Upper lobe of left lung (tissue), 6 donors: ENCODE measurements at places on chromosomes 16 and 17.

GRCh38 chr17:28065706-28066105, 23.2 kb downstream of the NLK start:
- no peak overlapping the region for H3K4me3 ChIP-seq
- H3K4me1 ChIP-seq = peaks cover 14% of the 10 kb centered on the region
- no peak for DNase-seq
- H3K27ac ChIP-seq = peak overlapping the region; percentile 65
- H3K36me3 ChIP-seq = no peaks in the 10 kb centered on the region

- no peak overlapping the region for H3K27ac ChIP-seq
- H3K4me3 ChIP-seq = no peak overlapping the region
- no peaks in the 10 kb centered on the region for H3K36me3 ChIP-seq
- H3K4me1 ChIP-seq = peaks cover 3% of the 10 kb centered on the region
Observed at GRCh38 chr17:39820541-39820940, 43.6 kb downstream of the IKZF3 start.

GRCh38 chr16:12310286-12310685, 333.8 kb downstream of the SNX29 start:
- no peaks in the 10 kb centered on the region for H3K36me3 ChIP-seq
- H3K4me1 ChIP-seq = no peaks in the 10 kb centered on the region
- no peak overlapping the region for H3K27ac ChIP-seq
- H3K27me3 ChIP-seq = no peaks in the 10 kb centered on the region
- H3K4me3 ChIP-seq = no peak overlapping the region

DNA sequence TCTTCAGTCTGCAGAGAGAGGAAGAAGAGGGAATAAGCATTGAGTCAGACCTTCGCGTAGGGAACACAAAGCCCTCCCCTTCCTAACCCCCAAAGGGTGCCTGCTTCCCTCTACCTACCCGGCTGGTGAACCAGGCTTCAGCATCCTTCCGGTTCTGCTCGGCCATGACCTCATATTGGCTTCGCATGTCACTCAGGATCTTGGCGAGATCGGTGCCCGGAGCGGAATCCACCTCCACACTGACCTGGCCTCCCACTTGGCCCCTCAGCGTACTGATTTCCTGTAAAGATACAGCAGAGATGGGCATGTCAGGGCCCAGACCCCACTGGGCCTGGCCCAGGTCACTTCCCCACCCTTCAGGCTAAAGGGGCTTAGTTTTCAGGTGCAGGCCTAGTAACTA, 3.8 kb downstream of the KRT19 start:
- H3K4me1 ChIP-seq = peaks cover 16% of the 10 kb centered on the region
- H3K36me3 ChIP-seq = no peaks in the 10 kb centered on the region
- peak overlapping the region; percentile 6 for H3K27ac ChIP-seq
- no peak overlapping the region for H3K4me3 ChIP-seq
- DNase-seq = no peak

GRCh38 chr16:86037999-86038925, 139.3 kb downstream of the IRF8 start:
- no peak overlapping the region for H3K4me3 ChIP-seq
- DNase-seq = no peak
- H3K4me1 ChIP-seq = peaks cover 12% of the 10 kb centered on the region
- H3K27me3 ChIP-seq = no peaks in the 10 kb centered on the region
- no peaks in the 10 kb centered on the region for H3K36me3 ChIP-seq

GRCh38 chr17:62703261-62703775, 75.8 kb downstream of the MRC2 start:
- H3K27me3 ChIP-seq = no peaks in the 10 kb centered on the region
- DNase-seq = peak; percentile 77
- peaks cover 23% of the 10 kb centered on the region for H3K4me1 ChIP-seq
- no peaks in the 10 kb centered on the region for H3K36me3 ChIP-seq
- no peak overlapping the region for H3K4me3 ChIP-seq

DNA sequence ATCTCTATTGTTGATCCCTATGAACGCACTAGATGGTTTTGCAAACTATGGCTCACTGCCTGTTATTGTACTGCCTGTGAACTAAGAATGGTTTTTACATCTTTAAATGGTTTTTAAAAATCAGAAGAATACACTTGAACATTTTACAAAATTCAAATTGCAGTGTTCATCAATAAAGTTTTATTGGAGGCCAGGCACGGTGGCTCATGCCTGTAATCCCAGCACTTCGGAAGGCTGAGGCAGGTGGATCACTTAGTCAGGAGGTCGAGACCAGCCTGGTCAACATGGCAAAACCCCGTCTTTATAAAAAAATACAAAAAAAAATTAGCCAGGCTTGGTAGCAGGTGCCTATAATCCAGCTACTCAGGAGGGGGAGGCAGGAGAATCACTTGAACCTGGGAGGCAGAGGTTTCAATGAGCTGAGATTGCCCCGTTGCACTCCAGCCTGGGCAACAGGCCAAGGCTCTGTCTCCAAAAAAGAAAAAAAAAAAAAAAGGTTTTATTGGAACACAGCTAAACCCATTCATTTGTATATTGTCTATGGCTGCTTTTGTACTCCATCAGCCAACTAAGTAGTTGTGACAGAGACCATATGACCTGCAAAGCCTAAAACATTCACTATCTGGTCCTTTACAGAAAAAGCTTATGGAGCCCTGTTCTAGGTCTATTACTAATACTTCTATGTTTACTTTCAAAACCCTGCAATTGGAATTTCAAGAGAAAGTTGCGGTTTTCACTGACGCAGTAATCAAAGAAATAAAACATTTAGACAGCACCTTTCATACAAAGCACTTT, 18.9 kb downstream of the IKZF3 start:
- H3K4me3 ChIP-seq = no peak overlapping the region
- H3K27ac ChIP-seq = no peak overlapping the region
- no peak for DNase-seq
- H3K4me1 ChIP-seq = no peaks in the 10 kb centered on the region

GRCh38 chr17:20966870-20967269, 75.9 kb downstream of the USP22 start:
- DNase-seq = peak; percentile 55
- H3K4me3 ChIP-seq = no peak overlapping the region
- no peaks in the 10 kb centered on the region for H3K36me3 ChIP-seq
- H3K27me3 ChIP-seq = no peaks in the 10 kb centered on the region
- peaks cover 2% of the 10 kb centered on the region for H3K4me1 ChIP-seq
- H3K27ac ChIP-seq = no peak overlapping the region

- peak overlapping the region; percentile 18 for H3K27ac ChIP-seq
- no peak for DNase-seq
- no peaks in the 10 kb centered on the region for H3K36me3 ChIP-seq
Observed at GRCh38 chr17:50214976-50215760, 13.7 kb upstream of the COL1A1 start.

- H3K27me3 ChIP-seq = no peaks in the 10 kb centered on the region
- peak; percentile 52 for DNase-seq
- peaks cover 6% of the 10 kb centered on the region for H3K4me1 ChIP-seq
- no peak overlapping the region for H3K27ac ChIP-seq
Observed at GRCh38 chr16:19907161-19907992, 22.7 kb upstream of the GPRC5B start.

DNA sequence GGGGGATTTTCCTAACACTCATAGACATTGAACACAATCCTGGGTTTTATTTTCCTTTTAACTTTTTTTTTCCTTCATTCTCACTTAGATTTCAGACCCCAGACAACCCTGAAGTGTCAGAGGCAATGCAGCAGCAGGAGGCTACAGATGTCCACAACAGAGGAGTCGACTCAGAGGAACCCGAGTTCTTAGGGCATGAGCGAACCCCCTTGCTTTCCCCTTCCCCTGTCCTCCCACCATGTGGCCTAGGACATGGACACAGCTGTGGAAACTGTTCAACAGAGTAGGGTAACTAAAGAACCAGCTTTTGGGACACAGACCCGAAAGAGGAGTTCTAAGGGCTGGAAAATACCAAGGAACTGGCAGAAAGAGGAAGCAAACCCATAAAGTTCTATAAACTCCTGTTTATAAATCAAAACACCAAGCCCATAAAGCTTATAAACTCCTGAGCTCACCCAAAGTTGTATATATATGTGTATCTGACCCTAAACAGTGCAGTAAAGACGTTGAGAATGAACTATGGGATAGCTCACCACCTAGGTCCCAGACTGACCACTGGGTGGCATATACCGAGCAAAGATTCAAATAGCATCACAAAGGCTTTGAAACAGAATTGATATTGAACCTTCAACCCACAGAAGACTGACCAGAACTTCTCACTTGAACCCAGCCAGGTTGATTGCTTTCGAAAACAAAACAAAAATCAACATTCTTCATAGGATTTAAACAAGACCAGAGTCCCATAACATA, 33.9 kb downstream of the CMTM4 start:
- no peak for DNase-seq
- peaks cover 16% of the 10 kb centered on the region for H3K4me1 ChIP-seq
- H3K4me3 ChIP-seq = no peak overlapping the region
- no peak overlapping the region for H3K27ac ChIP-seq
- H3K27me3 ChIP-seq = no peaks in the 10 kb centered on the region

- no peak for DNase-seq
- no peaks in the 10 kb centered on the region for H3K4me1 ChIP-seq
- H3K4me3 ChIP-seq = no peak overlapping the region
Observed at GRCh38 chr16:65842067-65842466, 524.4 kb upstream of the CDH5 start.

GRCh38 chr17:77848257-77848656, 110.2 kb upstream of the TNRC6C start:
- no peak overlapping the region for H3K4me3 ChIP-seq
- H3K4me1 ChIP-seq = no peaks in the 10 kb centered on the region
- no peaks in the 10 kb centered on the region for H3K36me3 ChIP-seq
- no peaks in the 10 kb centered on the region for H3K27me3 ChIP-seq
- H3K27ac ChIP-seq = no peak overlapping the region

- H3K27ac ChIP-seq = no peak overlapping the region
- H3K4me1 ChIP-seq = peaks cover 3% of the 10 kb centered on the region
- H3K36me3 ChIP-seq = no peaks in the 10 kb centered on the region
- H3K4me3 ChIP-seq = no peak overlapping the region
- no peak for DNase-seq
- H3K27me3 ChIP-seq = no peaks in the 10 kb centered on the region
Observed at GRCh38 chr17:50815400-50815799, 20.0 kb upstream of the WFIKKN2 start.

- DNase-seq = no peak
- no peak overlapping the region for H3K27ac ChIP-seq
- no peaks in the 10 kb centered on the region for H3K27me3 ChIP-seq
- no peaks in the 10 kb centered on the region for H3K36me3 ChIP-seq
- H3K4me3 ChIP-seq = no peak overlapping the region
- H3K4me1 ChIP-seq = no peaks in the 10 kb centered on the region
Observed at GRCh38 chr16:12337871-12338655, 361.5 kb downstream of the SNX29 start.

DNA sequence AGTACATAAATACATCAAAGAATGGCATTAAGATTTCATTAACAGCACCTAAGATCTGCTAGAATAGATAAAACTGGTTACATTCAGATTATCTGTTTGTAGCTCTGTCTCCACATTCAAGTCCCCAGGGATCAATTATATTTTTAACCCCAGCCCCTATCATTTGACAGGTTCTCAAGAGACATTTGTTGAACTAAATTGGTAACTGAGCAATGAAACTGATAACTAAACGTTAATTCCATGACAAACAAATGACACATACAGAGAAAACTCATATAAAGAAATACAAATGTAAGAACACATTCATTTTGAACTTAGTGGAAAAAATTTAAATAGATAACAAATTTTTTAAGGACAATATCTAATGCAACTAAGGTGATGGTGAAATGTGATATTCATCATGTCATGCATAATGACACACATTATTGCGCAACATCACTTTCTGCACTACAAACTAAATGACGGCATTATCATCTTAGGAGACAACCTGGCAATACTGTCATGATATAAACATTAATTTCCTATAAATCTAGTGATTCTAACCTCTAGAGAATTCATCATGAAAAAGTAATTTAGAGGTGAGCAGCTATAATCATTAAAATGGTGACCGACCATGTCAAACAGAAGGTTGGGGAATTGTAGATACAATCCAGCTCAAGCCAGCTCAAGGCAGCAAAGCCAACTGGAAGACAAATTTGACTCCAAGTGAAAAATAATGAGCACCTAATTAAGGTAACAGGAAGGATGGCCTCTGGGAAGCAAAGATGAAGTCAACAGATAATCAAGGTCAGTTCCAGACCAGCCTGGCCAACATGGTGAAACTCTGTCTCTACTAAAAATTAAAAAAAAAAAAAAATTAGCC, 9.5 kb downstream of the ARHGAP17 start:
- no peaks in the 10 kb centered on the region for H3K36me3 ChIP-seq
- no peaks in the 10 kb centered on the region for H3K27me3 ChIP-seq
- H3K4me1 ChIP-seq = peaks cover 34% of the 10 kb centered on the region
- peak overlapping the region; percentile 21 for H3K27ac ChIP-seq
- H3K4me3 ChIP-seq = no peak overlapping the region

- peak overlapping the region; percentile 67 for H3K27ac ChIP-seq
- peaks cover 3% of the 10 kb centered on the region for H3K36me3 ChIP-seq
- H3K27me3 ChIP-seq = no peaks in the 10 kb centered on the region
Observed at GRCh38 chr16:89094252-89094879, 714 bp downstream of the ACSF3 start.

- H3K36me3 ChIP-seq = no peaks in the 10 kb centered on the region
- H3K4me3 ChIP-seq = no peak overlapping the region
- H3K4me1 ChIP-seq = peaks cover 27% of the 10 kb centered on the region
- no peak for DNase-seq
Observed at GRCh38 chr17:50176559-50177357, 11.0 kb downstream of the SGCA start.

- H3K4me1 ChIP-seq = peaks cover 56% of the 10 kb centered on the region
- no peak for DNase-seq
- no peaks in the 10 kb centered on the region for H3K36me3 ChIP-seq
- no peaks in the 10 kb centered on the region for H3K27me3 ChIP-seq
Observed at GRCh38 chr17:47276444-47276843, 22.8 kb downstream of the ITGB3 start.

DNA sequence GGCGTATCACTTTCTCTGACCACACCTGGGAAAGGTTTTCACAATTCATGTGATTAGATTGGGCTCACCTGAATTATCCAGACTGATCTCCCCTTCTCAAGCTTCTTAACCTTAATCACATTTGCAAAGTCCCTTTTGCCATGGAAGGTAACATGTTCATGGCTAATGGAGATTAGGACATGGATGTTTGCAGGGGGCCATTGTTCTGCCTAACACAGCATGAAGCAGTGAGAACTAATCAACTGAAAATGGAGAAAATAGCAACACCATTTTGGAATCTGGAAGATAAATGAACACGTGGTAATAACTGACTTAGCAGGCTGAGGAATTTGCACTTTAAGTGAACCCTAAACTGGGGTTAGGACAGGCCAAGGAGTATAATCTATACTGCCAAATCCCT, 25.0 kb upstream of the SBK1 start:
- H3K36me3 ChIP-seq = no peaks in the 10 kb centered on the region
- no peaks in the 10 kb centered on the region for H3K27me3 ChIP-seq
- H3K27ac ChIP-seq = no peak overlapping the region
- no peak overlapping the region for H3K4me3 ChIP-seq

- no peaks in the 10 kb centered on the region for H3K27me3 ChIP-seq
- H3K4me1 ChIP-seq = no peaks in the 10 kb centered on the region
- DNase-seq = no peak
- H3K27ac ChIP-seq = no peak overlapping the region
- H3K36me3 ChIP-seq = no peaks in the 10 kb centered on the region
- no peak overlapping the region for H3K4me3 ChIP-seq
Observed at GRCh38 chr17:57146273-57146672, 61.2 kb downstream of the AKAP1 start.

GRCh38 chr17:39870776-39871175, 2.8 kb downstream of the ZPBP2 start:
- no peak overlapping the region for H3K27ac ChIP-seq
- no peak overlapping the region for H3K4me3 ChIP-seq
- no peaks in the 10 kb centered on the region for H3K4me1 ChIP-seq
- no peaks in the 10 kb centered on the region for H3K27me3 ChIP-seq

GRCh38 chr16:17557949-17558348, 87.2 kb upstream of the XYLT1 start:
- H3K4me1 ChIP-seq = no peaks in the 10 kb centered on the region
- no peak overlapping the region for H3K27ac ChIP-seq
- DNase-seq = no peak
- no peaks in the 10 kb centered on the region for H3K36me3 ChIP-seq
- no peak overlapping the region for H3K4me3 ChIP-seq
- no peaks in the 10 kb centered on the region for H3K27me3 ChIP-seq
